ENCODE measurements at places on chromosomes 5 and 9.
A peak's percentile ranks its signal among the peaks of the same experiment; 100 is the strongest.

DNA sequence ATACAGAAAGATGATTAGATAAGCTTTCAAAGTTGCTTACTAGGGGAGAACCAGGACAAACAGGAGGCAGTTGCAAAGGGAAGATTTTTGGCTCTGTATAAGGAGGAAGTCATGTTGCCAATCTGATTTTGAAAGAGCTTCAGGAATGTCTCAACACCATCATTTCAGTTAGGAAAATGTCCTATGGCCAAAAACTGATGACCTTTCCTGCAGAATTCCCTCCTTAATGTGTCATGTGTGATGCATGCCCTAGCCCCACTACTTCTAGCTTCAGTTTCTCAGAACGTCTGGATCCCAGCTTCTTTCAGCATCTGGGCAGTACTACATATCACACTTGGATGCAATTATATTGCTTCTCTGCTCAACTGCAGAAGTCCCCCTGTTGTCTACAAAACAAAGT lies 211.5 kb upstream of the NREP start:
- no peak for DNase-seq

GRCh38 chr5:107011605-107012004 lies 659.1 kb downstream of the EFNA5 start:
- no peak for DNase-seq

DNA sequence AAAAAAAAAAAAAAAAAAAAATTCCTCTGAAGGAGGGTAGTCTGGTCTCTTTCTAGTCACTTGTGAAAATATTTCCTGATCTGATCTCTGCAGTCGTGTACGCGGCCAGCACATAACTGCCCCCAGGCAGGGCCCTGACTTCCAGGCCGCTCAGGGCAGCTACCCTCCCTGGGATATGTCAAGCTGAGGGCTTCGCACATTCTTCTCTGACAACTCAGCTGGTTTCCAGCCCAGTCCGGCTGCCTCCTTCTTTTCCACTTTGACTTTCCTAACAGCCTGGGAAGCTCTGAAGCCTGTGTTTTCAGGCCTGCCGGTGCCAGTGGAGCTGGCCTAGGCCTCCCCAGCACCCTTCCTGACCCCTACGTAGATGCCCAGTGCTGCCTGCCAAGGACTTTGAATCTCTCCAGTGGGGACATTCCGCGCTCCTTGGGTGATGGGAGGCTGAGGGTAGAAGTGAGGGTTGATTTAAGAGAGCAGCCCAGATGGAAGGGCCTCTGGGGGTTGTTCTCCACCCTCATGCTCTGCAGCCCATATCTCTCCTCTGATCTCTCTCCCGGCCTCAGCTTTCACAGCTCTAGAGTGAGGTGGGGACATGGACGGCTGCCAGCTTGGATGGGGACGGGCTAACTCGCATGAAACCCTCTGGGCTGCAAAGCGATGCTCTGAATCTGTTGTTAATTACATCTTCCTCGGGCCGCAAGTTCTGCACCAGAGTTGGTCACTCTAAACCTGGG lies 20.7 kb downstream of the COL5A1 start:
- DNase-seq = no peak

GRCh38 chr5:169029037-169029436 lies 271.9 kb downstream of the SLIT3 start:
- no peak for DNase-seq

DNA sequence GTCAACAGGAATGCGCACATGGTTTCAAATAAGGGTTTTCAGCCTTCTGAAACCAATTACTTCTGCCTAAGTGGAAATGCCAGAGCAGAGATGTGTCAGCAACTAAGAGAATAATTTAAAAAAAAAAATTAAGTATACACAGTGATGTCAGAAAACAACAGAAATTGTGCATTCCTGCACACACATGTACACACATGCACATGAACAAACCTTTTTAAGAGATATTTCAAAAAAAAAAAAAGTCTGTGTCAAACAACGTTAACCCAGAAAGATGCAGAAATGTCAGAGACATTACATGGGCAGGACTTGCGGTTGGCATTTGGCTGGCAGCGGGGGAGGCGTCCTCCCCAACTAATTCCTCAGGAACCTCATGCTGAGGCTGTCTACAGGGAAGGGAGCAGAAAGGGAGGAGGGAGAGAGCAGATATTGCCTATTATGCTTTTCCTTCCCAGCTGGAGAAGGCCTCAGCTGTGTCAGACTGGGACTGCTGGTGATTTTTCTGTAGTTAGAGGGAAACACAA lies 536.9 kb upstream of the WWC1 start:
- no peak for DNase-seq

GRCh38 chr5:181167814-181168488 lies 20.6 kb downstream of the OR2V2 start:
- DNase-seq = no peak

GRCh38 chr5:148776780-148777179 lies 49.6 kb upstream of the ADRB2 start:
- DNase-seq = no peak

DNA sequence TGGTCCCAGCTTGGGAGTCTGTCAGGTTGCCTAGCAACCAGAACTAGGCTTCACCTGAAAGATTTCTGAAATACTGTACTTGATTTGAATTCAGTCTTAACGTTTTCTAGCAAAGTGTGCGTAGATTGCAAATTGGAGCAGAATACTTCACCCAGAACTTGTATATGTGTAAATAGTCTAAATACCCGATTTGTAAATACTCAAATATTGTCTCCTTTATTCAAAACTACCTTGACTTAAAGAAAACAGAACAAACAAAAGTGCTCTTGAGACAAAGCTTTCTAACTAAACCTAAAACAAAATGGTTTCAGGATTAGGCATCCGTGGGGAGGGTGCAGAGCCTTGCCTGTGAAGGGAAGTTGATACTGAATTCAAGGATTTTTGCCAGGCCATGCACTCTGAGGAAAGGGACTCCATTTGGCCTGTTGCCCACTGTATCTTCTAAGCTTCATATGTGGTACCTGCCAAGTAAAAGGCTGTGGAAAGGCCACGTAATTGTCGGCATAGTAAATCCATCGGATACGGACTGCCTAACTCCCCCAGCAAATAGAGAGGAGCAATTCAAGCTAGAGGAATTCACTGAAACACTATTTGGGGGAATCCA lies 744 bp upstream of the HMGCS1 start:
- DNase-seq = no peak

DNA sequence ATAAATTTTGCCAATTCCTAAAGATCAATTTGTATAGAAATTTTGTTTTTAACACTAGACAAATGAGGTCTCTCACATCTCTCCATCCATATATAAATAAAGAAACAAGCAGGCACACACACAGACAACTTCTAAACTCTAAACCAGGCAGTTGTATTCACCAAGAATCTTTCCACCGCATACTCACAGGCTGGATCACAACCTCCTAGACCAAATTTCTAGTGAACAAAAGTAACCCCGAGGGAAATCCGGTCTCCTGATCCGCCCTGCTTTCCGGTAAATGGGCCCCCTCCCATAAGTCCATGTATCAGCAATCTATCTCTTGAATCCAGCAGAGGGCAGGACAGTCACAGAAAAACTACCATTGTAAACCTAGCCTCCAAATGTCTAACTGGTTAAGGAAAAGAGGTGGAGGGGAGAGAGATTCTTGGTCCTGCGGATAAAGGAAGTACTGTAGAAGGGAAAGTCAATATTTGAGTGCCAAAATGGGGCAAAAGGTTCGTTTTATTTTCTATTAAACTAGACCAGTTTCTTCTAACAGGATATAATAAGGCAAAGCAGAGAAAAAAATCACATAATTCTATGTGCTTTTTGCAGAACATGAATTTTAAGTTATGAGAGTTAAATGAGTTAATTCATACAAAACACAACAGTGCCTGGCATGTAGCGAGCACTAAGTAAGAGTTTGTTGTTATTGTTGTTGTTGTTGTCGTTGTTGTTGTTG lies 4.8 kb upstream of the SMU1 start:
- peak; percentile 45 for DNase-seq

- DNase-seq = no peak
Observed at GRCh38 chr5:68444048-68444447, 228.5 kb downstream of the PIK3R1 start.

GRCh38 chr9:129236441-129237145 lies 58.5 kb upstream of the IER5L start:
- DNase-seq = no peak

DNA sequence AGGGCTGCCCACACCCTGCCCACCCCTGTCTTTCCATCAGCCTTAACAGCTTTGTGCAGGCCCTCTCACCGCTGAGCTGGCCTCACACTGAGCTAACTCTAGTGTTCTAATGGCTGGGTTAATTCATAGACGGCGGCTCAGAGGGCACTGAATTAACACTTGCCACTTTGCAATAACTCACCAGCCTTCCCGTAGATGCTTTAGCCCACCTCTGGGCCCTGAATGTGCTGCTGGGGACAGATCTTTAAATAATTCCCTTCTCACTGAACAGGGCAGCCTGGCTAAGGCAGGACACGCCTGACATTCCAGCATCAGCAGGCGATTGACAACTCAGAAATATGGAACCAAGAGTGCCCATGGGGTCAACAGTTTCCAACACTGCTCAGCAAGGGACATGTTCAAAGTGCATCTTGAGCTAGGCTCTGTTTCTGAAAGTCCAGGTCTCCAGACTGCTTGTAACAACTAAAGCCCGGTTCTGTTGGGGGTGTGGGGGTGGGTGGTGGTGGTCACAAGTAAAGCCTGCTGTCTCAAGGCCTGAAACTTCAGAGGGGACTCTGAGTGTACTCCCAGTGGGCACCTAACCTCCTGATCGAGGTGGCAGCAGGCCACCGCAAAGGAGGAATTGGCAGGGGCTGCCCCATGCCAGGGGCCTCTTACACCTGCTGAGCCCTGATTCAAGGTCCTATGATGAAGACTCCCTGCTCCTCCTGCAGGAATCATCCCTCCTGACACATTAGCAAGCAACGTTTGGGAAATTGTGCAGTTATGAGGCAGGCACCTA lies 248.3 kb downstream of the FSTL4 start:
- DNase-seq = no peak

DNA sequence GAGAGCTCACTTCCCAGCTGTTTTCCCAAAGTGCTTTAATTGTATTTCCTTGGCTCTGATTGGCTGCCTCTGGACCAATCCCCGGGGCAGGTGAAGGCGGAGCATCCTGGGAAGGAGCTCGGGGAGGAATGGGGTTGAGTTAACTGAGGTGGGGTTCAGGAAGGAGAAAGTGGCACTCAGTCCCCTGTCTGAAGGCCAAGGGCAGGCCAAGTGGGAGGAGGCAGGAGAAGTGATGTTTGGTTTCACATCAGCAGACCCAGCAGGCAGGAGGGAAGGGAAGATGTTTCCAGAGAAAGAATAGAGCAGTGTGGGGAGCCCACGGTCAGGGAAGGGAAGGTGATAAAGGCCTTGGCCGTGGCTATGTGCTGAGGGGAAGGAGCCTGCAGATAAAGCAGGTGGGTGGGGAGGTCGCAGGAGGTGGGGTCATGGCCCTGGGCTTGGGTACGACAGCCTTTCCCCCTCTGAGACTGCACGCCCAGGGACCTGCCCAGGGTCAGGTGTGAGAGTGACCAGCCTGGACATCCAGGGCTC lies 3.1 kb downstream of the TSPAN17 start:
- DNase-seq = no peak

- no peak for DNase-seq
Observed at GRCh38 chr9:77440057-77440456, 208.1 kb downstream of the GNA14 start.

DNA sequence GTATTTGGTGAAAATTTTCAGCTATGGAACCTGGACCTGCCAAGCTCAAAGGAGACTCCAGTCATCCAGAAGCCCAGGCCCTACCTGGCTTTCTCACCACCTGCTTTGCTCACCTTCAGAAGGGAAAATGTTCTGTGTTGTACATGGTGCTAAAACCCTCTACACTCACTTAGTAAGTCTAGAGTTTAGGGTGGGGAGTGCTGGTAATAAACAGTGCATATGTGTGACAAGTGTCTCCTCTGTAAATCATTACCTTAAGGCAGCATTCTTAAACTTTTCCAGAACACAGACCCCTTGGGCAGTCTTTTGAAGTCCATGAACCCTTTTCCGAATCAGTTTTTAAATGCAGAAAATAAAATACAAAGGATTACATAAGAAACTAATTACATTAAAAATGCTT lies 248.8 kb upstream of the PIK3R1 start:
- no peak for DNase-seq

DNA sequence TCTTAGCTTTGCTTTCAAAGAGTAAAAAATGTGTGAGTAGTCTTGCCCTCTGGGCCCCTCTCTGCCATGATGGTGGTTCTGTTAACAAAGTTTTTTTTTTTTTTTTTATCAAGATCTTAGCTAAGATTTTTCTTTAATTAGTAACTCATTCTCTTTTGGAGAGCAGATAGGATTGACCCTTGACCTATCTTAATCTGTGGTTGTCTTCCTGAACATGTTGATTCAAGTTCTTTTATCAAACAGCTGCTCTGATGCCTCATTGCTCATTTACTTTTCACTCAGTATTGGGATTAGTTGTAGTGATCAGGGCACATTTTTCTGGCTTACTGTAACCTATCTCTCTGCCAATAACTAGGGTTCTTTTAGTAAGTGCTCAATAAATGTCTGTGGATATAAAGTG lies 106.3 kb downstream of the PCSK5 start:
- DNase-seq = no peak

GRCh38 chr9:114722081-114722621 lies 40.2 kb upstream of the TEX48 start:
- DNase-seq = no peak

Measured in effector CD4-positive, alpha-beta T cell (primary cell).